ENCODE measurements at places on chromosomes 5 and 9.

GRCh38 chr9:27078685-27079084, 30.3 kb upstream of the TEK start:
- no peak for DNase-seq

DNA sequence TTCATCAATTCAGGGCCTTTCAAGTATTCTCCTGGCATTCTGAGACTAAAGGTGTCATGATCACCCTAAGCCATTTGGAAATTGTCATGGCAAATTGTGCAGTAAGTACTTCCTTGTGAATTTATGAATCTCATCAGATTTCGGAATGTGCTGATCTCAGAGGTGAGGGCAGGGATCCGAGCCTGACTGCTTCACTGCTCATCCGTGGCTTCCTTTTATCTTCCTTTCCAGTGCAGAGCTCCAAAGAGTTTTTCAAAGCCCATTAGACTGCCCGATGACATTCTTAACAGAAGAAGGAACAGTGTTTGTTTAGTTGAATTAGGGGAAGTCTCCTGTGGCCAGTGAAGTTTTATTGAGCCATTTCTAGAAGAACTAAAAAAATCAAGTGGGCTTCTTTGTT, 182.8 kb upstream of the GDNF start:
- no peak for DNase-seq

GRCh38 chr5:57488215-57488955, 5.8 kb upstream of the ACTBL2 start:
- no peak for DNase-seq

DNA sequence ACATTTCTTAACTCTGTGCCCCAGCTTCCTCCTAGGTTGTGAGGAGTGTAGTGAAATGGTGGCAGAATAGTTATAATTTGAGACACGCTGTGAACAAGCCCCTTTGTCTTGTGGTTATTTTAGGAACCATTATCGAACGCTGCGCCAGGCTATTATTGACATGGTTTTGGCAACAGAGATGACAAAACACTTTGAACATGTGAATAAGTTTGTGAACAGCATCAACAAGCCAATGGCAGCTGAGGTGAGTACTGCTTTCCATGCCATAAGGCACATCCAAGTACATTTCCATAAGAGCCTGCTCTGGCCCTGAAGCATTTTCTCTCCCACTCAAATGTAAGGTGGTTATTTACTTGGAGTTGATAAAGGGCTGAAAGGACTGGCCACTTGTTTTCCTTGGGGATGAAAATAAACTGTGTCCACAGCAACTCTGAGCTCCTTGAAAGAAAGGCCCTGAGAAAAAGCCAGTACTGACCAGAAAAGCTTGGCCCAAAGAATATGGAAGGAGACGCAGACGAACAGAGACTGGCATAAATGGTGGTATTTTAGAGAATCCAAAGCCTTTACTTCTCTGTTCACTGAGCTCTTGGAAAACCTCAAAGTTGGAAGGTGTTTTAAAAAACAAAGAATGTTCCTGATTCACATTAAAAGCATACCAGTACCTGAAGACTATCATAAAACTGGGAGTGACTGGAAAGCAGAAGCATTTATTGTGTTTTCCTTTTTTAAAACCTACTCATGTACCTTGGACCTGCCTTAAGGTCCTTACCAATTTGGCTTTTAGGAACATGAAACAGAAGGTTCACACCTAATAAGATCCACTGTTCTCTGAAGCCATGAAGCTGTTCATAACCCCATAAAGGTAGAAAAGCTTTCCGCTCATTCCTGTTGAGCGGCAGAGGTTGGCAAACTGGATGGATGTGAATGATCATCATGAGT, 72.2 kb downstream of the WDR41 start:
- DNase-seq: no peak

Measured in right cardiac atrium (tissue), 5 donors.